ENCODE measurements at places on chromosomes 3 and 15.

GRCh38 chr3:142947799-142948575 lies 15.5 kb downstream of the PAQR9 start:
- no peak for DNase-seq

DNA sequence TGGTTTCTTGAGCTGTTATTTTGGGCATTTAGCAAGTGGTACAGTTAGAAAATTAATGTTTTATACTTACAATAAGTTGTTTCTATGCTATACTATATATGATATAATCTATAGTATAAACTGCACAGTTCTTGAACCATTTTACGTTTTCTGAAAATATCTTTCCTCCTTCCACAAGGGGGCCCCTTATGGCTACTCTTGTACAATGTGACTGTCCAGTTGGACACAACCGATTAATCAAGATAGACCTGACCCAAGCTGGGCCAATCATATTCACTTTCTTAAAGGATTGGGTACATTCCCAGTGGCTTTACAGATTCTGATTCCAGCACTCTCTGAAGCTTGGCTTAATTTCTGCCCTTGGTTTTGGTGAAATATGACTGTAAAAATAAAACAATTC lies 953.4 kb downstream of the AGBL1 start:
- DNase-seq = no peak

DNA sequence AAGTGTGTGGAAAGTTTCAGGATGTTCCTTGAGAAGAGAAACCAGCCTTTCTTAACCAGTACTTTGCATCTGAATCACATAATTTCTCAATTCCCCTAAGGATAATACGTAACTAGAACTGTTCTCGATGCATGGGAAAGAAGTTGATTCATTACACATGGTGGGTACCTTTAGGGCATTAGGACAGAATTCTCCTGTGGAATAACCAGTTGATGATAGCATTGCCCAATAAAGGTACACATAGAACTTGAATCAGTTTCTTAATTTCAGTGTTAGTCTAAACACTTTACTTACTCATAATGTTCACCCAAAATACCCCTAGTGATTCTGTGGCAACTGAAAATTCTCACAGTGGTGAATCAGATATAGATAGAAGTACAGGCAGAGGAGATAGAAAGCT lies 1030.9 kb downstream of the ROBO1 start:
- DNase-seq = no peak

DNA sequence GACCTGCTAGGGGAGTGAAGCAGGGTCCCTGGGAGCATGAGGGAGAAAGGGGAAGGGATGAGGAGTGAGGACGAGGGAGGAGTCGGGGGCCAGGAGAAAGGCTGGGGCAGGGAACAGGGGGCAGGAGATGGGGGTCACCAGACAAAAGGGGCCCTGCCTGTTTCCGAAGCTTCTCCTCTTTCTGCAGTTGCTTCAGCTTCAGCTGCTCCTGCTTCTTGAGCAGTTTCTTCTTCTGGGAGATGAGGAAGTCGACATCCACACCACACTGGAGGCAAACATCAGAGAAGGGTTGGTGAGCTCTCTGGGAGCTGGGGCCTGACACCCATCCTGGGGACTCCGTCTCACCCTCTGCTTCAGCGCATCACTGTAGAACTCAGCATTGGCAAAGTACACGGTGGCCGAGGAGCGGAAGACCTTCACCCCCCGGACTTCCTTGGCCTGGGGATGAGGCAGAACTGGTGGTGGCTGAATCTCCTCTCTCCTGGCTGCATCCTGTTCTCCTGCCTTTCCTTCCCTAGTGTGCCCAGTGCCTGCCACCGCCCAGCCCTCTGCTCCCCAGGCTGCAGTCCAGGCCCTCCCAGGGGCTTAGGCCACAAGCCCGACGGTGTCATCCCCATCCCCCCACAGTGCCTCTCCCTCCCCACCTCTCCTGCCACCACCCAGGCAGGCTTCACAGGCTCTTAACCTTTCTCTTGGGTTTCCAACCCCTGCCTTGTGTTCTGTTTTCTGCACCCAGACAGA lies 6.8 kb downstream of the SLC26A6 start:
- DNase-seq = no peak

DNA sequence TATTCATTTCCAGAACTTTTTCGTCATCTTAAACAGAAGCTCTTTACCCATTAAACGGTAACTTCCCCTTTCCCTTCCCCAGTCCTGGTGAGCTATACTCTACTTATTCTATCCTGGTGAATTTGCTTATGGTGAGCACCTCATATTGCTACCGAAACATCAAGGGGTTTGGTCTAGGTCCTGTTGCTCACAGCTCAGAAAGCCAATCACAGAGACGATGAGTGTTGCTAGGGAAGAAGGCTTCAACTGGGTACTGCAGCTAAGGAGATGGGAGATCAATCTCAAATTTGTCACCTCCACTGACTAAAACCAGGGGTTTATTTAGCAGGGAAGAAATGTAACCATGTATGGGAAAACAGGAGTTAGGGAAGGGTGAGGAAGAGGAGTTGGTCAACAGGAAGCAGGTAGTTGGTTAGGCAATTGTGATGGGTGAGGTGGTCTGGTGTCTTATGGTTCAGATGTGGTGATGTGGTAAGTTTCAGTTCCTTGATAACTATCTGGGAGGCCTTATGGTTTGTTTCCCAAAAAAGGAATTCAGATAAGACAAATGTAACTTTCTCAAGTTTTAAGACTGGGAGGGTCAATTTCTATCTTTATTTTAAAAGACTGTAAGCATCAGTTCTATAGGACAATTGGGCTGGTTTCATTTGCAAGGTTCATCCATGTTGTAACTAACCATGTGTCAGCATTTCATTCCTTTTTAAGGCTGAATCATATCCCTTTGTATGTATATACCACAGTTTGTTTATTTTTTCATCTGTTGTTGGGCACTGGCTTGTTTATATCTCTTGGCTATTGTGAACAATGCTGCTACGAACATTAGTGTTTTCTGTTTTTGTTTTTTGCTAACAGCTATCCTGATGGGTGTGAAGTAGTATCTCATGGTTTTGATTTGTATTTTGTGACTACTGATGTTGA lies 24.3 kb downstream of the ARHGAP11B start:
- DNase-seq = no peak

DNA sequence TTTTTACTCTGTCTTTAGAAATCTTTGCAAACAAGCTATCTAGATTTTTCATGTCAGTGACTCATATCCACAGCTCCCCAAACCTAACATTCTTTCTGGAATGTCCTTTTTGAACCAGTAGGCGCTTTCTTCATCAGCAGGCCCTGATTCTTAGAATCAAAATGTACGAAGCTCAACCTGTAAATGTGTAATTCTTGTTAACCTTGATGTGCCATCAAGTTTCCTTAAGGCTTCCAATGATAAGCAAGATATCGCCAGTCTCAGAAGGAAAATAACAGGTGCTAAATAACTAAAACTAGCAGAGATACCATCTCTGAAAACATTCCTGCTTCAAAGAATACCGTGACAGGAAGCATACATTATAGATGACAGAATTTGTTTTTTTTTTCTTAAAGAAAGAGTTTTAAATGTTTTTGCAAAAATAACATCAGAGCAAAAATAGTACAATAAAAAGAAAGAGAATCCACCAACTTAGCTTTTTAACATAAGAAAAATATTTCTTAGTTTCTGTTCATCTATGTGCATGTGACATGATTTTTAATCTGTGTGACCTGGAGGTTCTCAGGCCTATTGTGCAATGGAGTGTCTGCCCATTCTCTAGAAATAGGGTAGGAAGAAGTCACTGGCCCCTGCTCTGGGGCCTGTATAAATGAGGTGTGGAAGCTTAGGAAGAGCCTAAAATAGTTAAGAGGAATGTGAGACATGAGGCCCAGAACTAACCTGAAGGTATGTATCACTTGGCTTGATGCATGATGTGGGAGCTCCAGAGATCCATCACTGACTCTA lies 14.7 kb upstream of the SECISBP2L start:
- DNase-seq = no peak

- no peak for DNase-seq
These were observed 5.3 kb upstream of the HDAC11 start for GRCh38 chr3:13474776-13475303.

DNA sequence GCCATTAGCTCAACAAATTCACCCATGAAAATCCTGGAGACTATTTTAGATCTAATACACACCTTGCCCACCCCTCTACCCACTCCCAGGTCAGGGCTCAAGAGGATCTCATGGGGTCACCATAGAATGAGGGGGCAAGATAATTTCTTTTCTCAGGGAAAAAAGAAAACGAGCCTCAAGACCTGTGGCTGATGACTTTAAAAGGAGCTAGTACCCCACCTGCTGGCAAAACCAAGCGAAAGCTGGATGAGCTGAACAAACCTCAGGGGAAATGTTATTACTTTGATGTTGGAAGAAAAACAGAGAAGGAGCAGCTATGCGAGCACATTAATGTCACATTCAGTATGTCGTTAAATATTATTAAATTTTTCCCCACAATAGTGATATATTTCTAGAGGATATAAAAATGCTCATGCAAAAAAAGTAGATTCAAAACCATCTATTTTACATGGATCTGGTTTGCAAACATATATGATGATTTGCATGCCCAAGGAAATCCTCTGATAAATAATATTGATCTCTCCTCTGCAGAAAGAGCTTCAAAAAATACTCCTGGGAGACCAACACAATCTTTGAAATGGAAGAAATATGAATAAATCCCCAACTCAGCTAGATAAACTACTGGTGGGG lies 37.7 kb downstream of the PLD1 start:
- no peak for DNase-seq

DNA sequence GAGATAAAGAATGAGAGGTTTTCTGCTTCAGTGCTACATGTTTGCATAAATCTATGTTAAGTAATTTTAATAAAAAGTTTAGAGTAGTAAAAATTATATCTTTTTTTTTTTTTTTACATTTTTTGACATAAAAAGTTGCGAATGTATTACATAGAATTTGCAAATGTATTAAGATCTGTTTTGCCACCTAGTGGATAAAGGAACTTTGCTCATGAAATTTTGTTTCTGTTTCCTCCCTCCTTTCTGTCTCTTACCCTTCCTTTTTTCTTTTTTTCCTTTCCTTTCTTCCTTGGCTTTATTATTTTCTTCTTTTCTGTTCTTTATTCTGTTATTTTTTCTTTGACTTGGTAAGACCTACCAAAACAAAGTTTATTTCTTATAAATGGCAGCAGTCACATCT lies 58.5 kb upstream of the UTS2B start:
- DNase-seq = no peak

- no peak for DNase-seq
These were observed 257.5 kb downstream of the LRTM1 start for GRCh38 chr3:54670201-54671000.

DNA sequence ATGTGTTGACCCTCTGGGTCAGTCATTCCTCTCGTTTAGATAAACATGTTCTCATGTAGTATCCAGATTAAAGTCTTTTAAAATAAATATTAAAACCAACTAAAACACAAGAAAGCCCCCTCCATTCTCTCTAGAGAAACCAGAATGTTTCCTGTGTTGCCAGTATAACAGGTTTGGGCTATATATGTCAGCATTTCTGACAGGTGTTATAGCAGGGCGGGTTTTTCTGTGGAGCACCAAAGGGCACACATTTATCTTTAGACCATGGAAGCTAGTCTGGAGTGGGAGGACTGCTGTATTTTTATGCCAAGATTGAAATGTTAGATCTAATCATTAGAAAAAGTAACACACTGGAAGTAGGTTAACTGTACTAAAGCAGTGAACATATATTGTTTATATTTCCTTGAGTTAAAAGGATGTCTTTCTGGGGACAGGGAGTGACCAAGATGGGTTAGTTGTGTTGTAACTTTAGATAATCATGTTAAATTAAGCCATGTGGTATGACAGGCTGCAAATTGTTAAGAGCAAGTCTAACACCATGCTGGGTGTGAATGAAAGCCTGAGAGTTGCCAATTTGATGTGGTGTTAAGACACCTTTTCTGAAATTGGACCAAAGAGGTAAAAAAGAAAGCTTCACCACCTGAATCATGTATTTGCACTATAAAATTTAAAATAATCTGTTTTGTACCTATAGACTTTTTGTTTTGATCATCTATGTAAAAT lies 15.6 kb downstream of the KCTD6 start:
- no peak for DNase-seq

Measured in suprapubic skin (tissue), 4 donors.